ENCODE measurements at places on chromosomes 6 and 20.

DNA sequence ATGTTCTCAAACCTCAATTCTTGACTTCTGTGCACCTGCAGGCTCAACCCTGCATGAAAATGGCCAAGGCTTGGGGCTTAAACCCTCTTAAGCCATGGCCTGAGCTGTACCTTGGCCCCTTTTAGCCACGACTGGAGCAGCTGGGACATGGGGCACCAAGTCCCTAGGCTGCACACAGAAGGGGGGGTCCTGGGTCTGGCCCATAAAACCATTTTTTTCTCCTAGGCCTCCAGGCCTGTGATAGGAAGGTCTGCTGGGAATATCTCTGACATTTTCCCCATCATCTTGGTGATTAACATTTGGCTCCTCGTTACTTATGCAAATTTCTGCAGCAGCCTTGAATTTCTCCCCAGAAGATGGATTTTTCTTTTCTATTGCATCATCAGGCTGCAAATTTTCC is 119.4 kb upstream of the VGLL2 start:
- DNase-seq: no peak

- no peak for DNase-seq
Measured at GRCh38 chr6:53005663-53006250, 10.7 kb upstream of the GSTA4 start.

- DNase-seq: peak; percentile 91
Measured at GRCh38 chr6:106181664-106182418, 95.7 kb downstream of the PRDM1 start.

DNA sequence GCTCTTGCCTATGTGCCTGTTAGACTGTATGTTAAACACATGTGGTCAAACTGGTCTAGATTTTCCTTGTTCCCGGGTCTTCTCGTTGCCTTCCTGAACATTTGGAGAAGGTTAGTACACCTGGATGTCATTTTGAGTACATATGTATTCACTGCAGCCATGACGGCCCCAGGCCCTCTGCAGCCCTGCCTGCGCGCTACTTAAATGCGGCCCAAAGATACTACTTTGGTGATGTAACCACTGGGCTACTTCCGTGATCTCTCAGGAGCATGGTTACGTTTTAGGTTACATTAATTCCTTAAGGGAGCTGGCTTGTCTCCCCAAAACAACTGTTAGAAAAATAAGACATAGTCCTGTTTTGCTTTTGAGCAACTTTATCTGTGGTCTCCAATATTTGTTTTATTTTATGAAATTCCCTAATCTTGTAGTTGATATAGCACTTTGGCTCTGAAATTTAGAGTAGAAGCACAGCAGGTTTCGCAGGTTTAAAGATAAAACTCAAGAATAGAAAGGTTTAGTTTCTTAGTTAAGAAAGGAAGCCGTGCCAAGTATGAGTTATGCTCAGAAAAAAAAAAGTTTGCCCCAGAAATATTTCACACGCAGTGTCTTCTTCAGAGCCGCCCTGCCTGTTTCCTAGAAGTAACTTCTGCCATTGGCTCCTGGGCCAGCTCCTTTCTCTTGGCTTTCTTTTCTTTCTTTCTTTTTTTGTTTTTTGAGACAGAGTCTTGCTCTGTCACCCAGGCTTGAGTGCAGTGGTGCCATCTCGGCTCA is 38.1 kb downstream of the TIAM2 start:
- no peak for DNase-seq

- no peak for DNase-seq
Measured at GRCh38 chr20:42024653-42025052, 406.5 kb upstream of the CHD6 start.

DNA sequence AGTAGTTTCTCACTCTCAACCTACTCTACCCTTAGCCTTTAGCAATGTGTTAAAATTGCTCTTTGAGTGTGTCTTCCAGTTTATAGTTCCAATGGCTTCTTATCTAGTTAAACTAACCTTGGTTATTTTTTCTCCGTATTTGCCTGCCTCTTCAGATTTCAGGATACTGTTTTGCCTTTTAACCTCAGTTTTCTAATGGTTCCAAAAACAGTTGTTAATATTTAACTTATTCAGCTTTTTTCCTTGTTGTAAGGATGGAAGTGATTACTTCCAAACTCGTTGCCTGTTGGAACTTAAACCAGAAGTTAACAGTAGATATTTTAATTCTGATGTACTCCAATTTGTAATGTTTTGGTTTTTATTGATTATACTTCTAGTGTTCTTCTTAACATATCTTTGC is 1574.9 kb downstream of the HACE1 start:
- DNase-seq: no peak

- DNase-seq: peak; percentile 42
Measured at GRCh38 chr6:155066361-155066760, 71.2 kb downstream of the TIAM2 start.

- peak; percentile 74 for DNase-seq
Measured at GRCh38 chr6:157756708-157757429, 66.2 kb upstream of the SNX9 start.

- DNase-seq: no peak
Measured at GRCh38 chr6:154909821-154910220, 85.3 kb upstream of the TIAM2 start.

DNA sequence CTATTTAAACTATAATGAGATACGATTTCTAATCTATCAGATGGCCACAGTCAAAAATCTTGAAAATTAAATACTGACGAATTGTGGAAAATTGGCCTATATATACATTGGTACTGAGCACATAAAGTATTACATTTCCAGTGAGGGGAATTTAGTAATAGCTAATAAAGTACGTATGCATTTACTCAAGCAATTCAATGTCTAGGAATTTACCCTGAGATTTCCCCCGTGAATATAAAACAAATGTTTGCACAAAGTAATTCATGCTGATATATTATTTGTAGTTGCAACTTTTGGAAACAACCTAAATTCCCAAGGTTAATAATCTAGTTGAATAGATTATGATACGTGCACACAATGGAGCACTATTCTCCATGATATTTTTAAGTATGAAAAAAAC is 14.7 kb upstream of the C6orf141 start:
- no peak for DNase-seq

- DNase-seq: no peak
Measured at GRCh38 chr6:7138921-7139358, 31.2 kb downstream of the RREB1 start.

- DNase-seq: no peak
Measured at GRCh38 chr20:32206760-32207625, 550 bp downstream of the PLAGL2 start.

DNA sequence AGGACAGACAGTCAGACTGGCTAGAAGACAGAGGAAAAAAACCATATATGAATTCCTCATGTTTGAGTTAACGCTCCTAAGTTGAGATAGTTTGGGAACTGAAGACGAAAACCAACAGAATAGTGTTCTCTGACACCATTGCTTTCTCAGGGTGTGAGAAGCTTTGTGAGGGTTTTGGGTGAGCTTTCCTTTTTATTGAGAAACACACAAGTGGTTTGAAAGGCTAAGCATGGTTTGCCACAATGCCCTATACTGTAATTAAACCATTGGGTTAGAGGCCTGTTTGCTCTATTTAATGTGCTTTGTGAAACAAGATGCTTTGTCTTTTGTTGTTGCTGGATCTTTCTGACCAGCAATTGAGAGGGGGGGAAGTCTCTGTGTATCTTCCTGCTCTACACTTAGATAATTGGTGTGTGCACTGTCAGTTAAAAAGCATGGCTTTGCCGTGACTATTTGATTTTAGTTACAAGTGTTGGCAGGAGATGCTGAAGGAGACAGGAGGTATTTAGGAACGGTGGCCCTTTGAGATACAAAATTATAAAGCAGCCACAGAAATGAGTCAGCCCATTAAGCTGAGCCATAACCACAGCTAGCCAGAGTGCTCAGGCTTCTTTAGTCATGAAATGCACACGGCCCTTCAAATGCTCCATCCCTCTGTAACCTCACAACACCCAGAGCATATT is 273.0 kb upstream of the PREP start:
- peak; percentile 93 for DNase-seq

DNA sequence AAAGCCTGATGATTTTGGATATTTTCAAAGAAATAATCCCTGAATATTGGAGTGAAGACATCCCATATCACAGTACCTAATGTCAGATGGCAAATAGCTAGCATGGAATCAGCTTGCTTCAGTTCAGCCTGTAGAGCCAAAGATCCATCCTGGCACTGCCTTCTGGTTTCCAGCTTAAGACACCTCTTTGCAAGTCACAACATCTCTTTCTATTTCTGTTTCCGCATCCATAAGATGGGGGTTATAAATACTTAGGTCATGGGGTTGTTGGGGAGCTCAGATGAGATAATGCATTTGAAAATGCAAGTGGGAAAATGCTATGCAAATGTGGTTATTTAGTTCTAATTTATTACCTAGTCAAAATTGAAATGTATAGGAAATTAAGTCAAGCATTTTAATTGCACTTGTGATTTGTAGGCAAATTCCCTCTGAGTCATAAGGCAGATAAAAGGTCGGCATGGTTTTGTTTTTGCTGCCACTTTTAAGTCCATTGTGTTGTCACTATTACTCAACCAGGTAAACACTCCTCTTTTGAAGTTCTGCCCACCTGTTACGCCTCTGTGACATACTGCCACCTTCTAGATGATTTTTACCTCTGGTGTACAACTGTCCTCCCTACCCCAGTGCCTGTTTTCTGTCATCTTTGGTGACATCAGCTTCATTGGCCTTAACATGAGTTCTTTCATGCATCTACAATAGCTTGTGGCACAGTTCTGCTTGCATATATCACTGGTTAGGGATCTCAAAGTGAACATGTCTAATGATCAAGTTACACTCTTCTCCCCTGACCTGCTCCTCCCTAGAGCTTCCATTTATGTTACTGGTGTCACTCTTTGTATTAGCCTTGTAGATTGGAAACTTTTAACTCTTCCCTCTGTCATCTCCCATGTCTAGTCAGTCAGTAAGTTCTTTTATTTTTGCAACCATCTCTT is 96.6 kb downstream of the CDKAL1 start:
- no peak for DNase-seq

GRCh38 chr20:59987135-59987534 is 28.9 kb downstream of the CDH26 start:
- DNase-seq: no peak

GRCh38 chr6:154481521-154482013 is 28.9 kb downstream of the CNKSR3 start:
- DNase-seq: no peak

- no peak for DNase-seq
Measured at GRCh38 chr6:365835-366234, 25.7 kb upstream of the IRF4 start.

GRCh38 chr6:95530176-95530819 is 47.0 kb upstream of the MANEA start:
- no peak for DNase-seq

- DNase-seq: no peak
Measured at GRCh38 chr20:47847884-47848485, 62.7 kb upstream of the SULF2 start.

DNA sequence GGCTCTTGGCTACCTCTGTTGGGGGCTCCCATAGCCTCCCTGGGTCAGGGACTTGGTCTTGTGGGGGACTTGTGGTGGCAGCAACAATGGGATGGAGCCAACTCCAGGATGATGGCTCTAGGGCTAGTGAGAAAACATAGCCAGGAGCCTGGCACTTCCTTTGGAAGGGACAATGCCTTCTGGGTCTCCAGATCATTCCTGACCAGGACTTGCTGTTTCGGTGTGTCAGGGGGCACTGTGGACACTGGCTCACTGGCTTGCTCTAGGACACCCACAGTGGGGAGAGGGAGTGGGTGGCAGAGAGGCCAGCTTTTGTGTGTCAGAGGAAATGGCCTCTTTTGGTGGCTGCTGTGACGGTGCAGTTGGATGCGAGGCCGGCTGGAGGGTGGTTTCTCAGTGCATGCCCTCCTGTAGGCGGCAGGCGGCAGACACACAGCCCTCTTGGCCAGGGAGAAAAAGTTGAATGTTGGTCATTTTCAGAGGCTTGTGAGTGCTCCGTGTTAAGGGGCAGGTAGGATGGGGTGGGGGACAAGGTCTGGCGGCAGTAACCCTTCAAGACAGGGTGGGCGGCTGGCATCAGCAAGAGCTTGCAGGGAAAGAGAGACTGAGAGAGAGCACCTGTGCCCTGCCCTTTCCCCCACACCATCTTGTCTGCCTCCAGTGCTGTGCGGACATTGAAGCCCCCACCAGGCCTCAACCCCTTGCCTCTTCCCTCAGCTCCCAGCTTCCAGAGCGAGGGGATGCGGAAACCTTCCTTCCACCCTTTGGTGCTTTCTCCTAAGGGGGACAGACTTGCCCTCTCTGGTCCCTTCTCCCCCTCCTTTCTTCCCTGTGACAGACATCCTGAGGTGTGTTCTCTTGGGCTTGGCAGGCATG is 9.2 kb downstream of the VEGFA start:
- DNase-seq: no peak

DNA sequence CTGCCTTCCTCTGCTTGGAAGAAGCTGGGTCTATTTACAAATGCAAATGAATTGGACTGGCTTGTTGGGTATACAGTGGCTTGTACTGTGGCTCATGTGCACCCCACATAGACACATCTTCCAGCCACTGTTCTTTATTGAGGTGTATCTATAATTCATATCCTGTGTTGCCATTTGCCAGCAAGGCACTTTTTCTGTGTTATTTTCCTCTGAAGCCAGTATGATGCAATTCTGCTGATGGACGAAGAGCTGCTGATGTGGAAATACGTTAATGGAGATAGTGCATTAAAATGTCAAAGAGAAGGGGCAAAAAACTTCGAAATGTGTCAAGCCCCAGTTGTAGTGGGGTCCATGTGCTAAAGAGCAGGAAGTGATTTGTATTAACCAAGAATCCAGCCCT is 167.5 kb downstream of the TMEM242 start:
- no peak for DNase-seq

- DNase-seq: no peak
Measured at GRCh38 chr6:43129434-43130194, 41.5 kb upstream of the SRF start.

DNA sequence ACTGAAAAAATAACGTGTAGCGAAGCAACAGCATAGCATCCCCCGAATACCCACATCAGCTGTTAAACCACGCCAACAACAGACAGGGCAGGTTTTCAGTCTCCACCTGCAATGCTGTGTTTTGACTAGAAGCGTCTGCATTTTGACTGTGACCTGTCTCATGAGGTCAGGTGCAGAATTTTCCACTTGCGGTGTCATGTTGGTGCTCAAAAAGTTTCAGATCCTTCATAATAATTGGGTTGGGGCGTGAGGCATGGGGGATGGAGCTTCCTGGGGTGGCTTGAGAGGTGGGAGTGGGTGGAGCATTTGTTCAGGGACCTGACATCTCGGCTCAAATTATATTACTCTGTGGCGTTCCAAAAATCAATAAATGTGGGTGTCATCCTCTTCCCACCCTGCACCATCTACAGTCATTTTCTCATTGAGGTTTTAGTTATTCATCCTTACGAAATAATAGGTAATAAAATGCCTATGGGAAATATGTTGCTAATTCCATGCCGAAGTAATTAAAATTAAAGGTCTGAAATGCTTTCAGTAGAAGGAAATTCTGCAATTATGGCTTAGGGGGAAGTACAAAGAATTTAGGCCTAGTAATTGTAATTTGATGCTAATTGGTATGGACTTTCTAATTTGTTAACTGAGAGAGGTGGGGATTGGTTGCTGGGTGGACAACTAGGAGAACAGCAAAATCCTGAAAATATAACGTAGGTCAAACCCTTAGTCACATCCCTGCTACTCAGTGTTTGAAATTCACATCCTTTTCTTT is 81.0 kb downstream of the TIAM2 start:
- no peak for DNase-seq
